ENCODE measurements at places on chromosomes 7 and 10. TPM values are rescaled to one million over a fixed set of nuclear protein-coding genes. Genes with fewer than 3 reads are reported as not detected.

- DNase-seq, result no peak
Measured at GRCh38 chr10:4545062-4545461, 280.9 kb upstream of the AKR1E2 start.

Gene CFAP43
- total RNA-seq, result 0.71 TPM

DNA sequence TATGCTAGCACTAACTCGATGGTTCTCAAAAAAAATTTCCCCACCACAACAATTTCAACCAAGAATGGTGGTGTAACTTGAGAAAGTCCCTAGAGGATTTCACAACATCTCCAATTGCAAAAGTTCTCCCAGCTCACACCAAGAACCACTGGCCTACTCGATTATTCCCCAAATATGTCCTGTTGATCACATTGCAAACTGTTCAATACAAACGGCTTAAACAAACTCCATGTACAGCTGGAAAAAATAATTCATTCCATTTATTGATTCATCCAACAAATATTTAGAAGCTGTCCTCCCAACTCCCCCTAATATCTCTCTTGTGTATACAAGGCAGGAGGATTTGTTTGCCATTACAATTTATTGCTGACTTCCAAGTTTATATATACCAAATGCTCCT is 19.1 kb downstream of the TMEM176B start:
- DNase-seq, result no peak

- DNase-seq, result no peak
Measured at GRCh38 chr7:138891446-138891810, 89.8 kb downstream of the KIAA1549 start.

DNA sequence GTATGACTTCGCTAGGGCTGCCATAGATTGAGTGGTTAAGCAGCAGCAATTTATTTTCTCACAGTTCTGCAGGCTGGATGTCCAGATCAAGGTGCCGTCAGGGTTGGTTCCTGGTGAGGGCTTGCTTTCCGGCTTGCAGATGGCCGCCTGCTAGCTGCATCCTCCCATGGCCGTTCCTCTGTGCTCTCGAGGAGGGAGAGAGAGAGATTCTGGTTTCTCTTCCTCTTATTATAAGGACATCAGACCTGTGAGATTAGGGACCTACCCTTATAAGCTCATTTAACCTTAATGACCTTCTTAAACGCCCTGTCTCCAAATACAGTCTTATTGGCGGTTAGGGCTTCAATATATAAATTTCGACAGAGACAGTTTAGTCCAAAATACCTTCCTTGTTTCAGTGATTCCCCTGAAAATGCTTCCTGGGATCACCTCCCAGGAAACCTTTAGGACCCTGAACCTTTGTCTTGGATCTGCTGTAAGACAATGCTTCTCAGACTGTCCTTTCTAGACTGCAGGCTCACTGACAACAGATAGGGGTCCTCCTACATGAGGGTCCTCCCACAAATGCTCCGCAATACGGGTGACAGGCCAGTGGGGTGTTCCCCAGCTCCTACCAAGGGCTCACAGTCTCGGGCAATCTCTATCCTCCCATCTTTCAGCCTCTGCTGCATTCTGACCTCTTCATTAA is 82.5 kb upstream of the BAIAP2L1 start:
- no peak for DNase-seq

Gene GRID2IP
- 0.61 TPM for total RNA-seq

Gene CRTAC1
- 1.1 TPM for total RNA-seq

DNA sequence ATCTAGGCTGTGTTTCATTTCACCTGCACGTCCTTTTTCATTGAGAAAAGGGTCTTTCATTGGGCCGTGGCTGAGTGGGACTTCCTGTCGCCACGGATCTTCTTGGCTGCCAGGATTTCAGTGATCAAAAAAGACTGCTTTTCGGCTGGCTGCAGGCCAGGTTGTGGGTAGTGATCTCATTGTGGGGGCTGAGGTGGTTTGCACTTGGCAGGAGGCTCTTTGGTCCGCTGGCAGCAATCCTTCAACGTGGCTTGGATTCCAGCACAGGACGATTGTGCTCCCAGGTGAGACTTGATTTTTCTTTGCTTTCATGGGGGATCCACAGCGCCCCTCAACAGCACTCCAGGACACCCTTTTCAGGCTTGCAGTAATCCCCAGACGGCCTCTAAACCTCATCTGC is 29.0 kb upstream of the ZNF273 start:
- DNase-seq, result no peak

DNA sequence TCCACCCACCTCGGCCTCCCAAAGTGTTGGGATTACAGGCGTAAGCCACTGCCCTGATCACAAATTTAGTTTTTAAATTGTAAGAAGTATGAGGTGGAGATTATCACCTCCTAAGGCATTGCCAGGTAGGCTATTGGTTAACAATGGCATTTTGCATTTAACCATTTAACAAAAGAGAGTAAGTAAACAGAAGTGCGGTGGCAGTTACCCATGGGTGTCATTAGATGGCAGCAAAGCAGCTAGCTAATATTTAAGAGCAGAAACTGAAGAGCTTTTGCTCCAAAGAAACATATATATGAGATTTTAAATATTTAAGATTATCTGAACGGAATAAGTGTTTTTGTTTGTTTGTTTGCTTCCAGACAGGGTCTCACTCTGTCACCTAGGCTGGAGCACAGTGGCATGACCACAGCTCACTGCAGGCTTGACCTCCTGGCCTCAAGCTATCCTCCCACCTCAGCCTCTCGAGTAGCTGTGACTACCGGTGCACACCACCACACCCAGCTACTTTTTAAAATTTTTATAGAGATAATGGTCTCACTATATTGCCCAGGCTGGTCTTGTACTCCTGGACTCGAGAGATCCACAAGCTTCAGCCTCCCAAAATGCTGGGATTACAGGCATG is 325.5 kb upstream of the C7orf33 start:
- DNase-seq, result no peak

GRCh38 chr10:23174977-23175512 is 17.1 kb upstream of the PTF1A start:
- no peak for DNase-seq

DNA sequence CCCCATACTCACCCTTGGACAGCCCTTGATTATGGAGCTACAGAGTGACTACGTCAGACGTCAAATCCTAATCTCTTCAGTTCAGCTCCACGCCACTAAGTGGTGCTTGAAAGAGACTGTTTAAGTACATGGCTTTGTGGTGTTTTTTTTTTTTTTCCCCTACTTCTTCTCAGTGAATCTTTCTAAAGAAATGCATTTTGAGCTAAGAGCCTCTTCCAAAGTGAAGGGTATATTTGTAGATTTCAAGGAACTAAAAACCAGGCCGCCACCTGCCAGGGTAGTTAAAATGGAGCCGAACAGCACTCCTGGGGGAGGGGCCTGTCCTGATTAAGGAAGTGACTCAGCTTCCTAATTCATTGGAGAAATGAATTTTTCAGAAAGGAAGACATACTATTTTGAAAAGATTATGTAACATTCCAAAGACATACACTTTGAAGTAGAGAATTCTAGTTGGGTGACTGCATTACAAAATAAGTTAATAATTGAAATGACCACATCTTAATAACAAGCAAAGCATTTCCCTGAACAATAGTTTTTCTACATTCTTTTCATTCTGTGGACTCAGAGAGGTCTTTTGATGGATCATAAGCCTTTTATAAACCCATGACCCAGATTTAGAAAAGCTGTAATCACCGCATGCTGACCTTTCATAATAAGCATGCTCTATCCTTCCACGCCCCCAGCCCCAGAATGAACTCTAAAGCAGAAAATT is 20.6 kb upstream of the VPS41 start:
- DNase-seq, result no peak

Gene CLDN4
- total RNA-seq, result 0.47 TPM

- DNase-seq, result no peak
Measured at GRCh38 chr7:143243614-143244013, 19.6 kb upstream of the GSTK1 start.

DNA sequence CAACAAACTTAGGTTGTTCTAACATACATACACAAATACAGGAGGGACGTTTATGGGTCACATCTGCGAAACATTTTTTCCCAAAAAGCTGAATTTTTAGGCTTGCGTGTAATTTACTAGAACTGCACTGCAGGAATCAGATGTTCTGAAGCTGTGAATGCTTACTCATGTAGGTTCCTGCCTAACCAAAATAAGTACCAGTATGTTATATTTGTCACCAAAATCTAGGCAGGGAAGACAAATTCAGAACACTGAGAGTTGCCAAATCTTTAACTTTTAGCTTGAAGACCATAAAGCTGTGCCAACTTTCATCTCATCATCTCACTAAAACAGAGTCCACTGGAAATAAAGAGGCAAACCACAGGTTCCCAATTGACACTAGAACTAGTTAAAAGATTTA is 5.7 kb downstream of the UBE2H start:
- DNase-seq, result no peak

- DNase-seq, result no peak
Measured at GRCh38 chr10:282294-283139, 147.3 kb downstream of the ZMYND11 start.

DNA sequence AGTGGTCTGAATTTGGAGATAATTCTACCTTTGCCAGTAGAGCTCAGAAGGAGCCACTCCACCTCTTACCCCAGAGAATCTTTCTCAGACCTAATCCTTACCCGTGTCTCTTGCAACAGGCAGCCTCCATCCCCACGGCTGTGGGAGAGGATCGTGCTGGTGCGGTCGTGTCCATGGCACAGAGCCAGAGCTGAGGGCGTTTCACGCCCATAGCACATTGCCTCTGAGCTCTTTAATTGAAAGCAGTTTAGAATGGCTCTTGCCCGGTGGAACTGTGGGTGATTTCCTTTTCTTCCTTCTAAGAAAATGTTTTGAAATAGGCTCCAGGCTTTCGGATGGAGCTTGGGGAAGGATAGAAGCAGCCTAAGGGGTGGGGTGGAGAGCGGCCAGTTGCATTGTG is 41.5 kb downstream of the PRF1 start:
- DNase-seq, result no peak

DNA sequence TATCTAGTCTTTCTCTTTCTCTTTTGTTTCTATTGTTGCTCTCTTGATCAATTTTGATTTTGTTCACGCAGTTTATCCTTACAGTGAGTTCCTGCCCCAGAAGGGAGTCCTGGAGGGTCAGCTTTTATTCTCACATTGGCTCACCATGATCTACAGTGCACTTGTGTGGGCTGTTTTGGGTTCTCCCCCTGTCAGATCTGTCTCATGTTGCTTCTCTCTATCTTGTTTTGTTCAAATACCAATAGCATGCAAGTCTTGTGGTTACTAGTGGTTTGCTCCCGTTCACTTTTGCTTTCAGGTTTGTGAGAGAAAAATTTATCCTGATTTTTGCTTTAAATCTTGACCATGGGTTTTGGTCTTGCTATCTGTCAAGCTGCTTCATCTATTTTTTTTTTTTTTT is 74.3 kb downstream of the PTN start:
- no peak for DNase-seq

Measured in neural crest cell (in vitro differentiated cells).